ENCODE measurements at places on chromosomes 11 and 22. TPM values are rescaled to one million over a fixed set of nuclear protein-coding genes. Genes with fewer than 3 reads are reported as not detected.

DNA sequence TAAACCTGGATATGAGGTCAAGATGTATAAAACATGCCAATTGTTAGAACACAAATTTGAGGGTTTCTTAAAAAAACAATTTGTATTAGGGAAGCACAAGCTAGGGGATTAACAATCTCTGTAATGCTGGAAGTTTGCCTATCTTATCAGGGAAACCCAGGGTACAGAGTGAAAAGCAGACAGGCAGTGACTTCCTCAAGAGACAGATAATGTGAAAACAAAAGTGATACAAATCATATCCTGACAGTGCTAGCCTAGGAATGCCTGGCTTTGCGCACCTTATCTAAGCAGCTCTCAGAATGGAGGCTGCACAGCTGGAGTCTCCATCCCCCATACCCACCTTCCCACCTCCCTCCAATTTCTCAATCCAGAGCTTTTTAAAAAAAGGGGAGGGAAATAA lies 22.5 kb upstream of the RBX1 start:
- no peak for DNase-seq

GRCh38 chr11:10181811-10182210 lies 112.2 kb downstream of the SBF2 start:
- DNase-seq: peak; percentile 55

DNA sequence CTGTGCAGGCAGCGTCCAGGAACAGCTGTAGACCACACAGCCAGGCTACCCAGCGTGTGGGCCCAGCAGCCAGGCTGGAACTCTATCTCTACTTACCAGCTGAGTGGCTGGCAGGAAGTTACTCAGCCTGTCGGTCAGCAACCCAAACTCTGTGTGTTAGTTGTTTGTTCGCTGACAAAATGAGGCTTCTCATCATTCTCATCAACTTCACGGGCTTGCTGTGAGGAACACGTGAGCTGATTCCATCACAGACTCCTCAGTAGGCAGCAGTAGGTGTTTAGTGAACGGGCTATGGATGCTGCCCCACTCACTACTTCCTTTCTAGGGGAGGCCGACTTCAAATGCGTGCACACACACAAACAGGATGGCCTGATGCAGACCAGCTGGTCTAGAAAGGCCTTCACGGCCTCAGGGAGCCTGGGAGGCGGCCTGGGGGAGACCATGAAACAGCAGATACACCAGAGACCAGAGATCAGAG lies 830 bp upstream of the SPDYC start:
- peak; percentile 65 for DNase-seq

LGR4 gene
- 9.0 TPM for total RNA-seq

- DNase-seq: no peak
Observed at GRCh38 chr22:36497910-36498665, 8.8 kb downstream of the FOXRED2 start.

DNA sequence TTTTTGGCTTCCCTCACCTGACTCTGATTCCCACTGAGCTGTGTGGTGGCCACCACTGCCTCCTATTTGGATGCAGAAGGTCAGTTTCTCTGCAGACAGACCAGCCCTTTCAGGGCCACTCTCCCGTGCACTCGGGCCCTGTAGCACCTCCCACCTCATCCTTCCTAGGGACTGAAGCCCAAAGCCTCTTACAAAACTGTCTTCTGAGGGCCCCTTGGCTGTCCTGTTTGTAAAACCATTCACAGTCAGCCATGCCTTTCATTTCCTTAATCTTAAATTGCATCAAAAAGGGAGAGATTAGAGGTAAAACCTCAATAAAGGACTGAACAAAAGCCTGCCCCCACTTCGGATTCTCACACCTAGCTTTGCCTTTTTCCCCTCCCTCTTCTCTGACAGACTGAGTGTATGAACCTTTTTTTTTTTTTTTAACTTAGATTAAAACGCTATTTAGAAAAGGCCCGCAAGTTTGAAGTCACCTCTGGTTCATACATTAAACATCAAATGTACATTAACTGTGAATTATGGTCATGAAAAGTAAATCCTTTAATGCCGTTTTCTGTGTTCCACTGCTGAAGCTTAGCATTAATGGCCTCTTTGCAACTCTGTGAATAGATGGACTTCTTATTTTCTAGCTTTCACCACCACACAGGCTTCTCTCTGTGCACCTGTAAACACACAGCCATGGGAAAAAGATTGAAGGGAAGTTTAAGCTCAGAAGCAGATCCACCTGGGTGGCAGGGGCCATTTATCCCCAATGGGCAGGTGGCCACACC lies 247.2 kb upstream of the CADM1 start:
- DNase-seq: no peak
